ENCODE measurements at places on chromosomes 2 and 18. TPM values are rescaled to one million over a fixed set of nuclear protein-coding genes. Genes with fewer than 3 reads are reported as not detected.

PPP3R1 gene
- total RNA-seq, result 17.6 TPM

SLC19A3 gene
- 0.51 TPM for total RNA-seq

SPAG16 gene
- total RNA-seq, result 24.8 TPM

TMEM178A gene
- not detected for total RNA-seq

ABCG5 gene
- not detected for total RNA-seq

PAIP2B gene
- total RNA-seq, result 1.7 TPM

RAD51AP2 gene
- total RNA-seq, result 0.02 TPM

SPP2 gene
- total RNA-seq, result not detected

MMADHC gene
- total RNA-seq, result 263 TPM

ZNF385B gene
- 0.14 TPM for total RNA-seq
